ENCODE measurements at places on chromosomes 4 and X.
A peak's percentile ranks its signal among the peaks of the same experiment; 100 is the strongest.

DNA sequence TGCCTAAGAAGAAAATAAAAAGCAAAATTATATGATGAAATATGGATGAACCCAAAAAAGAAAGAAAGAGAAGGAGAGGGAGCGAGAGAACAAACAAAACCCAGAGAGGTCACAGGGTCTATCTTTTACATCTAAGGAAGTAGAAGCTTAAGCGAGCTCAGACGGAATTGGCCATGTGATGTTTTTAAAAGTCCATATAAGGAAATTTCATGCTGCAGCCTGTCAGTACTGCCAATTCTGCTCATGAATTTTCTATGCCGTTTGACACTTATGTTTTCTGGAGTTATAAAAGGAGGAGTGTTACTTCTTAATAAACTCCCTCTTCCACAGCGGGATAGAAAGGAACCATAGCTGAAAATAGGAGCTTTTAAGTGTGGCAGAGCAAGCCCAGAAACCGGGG lies 32.9 kb upstream of the DCX start:
- no peak for DNase-seq

GRCh38 chr4:17323554-17324385 lies 188.1 kb downstream of the QDPR start:
- DNase-seq: no peak

DNA sequence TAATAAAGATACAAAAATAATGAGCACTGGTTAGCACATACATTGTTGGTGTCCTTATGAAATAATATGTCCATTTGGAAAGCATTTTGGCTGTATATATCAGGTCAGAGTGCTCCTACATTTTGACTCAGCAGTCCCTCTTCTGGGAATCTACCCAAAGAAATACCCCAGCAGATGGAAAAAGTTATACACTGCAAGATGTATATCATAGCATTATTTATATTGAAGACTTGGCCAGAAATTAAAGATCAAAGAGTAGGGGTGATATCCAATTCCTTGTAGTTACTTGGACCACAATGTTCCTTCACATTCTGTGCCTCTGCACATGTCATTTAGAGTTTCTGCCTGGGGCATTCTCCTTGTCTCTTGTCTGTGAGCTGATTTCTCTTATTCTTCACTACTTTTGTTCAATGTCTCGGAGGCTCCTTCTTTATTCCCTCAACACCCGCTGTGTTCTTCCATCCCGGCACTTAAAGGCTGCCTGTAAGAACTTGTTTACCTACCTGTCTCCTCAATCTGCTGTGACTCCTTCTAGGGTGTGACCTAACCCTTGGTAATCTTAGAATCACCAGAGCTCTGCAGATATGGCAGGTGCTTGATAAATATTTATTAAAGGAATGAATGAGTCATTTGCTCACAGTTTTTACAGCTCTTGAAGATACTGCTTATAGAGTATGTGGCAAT lies 3.1 kb upstream of the TSPAN5 start:
- DNase-seq: no peak

- DNase-seq: no peak
These were observed 11.2 kb upstream of the ALB start for GRCh38 chr4:73392936-73393335.

DNA sequence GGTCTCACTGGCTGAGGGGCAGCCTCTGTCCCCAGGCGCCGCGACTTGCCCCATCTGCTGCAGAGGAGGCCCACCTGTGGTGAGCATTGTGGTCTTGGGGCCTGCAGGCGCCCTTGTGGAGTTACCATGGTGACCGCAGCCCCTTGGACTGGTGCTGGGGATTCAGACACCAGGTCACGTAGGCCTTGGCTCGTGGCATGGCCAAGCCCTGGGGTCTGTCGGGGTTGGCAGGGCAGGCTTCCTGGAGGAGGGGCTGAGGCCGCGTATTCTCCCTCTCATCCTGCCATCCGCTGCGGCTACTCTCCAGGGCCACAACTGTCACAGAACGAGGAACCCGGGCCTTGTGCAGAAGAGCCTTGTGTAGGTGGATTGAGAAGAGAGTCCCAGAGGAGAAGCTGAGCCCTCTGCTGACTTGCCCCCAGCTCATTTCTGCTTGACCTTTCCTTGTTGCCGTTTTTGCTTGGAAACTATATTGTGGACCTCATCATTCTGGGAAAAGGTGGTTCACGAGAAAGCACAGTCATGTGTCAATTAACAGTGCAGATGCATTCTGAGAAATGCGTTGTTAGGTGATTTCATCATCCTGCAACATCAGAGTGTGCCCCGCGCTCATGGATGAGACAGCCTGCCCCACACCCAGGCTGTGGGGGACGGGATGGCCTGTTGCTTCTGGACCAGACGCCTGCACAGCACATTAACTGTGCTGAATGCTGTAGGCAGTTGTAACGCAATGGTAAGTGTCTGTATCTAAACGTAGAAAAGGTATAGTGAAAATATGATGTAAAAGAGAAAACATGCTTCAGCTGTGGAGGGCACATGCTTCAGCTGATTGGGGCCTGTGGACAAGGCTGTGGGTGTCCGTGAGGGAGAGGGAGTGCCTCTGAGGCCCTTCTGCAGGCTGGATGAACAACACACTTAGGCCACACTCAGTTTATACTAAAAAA lies 38.5 kb downstream of the TRMT44 start:
- DNase-seq: no peak

DNA sequence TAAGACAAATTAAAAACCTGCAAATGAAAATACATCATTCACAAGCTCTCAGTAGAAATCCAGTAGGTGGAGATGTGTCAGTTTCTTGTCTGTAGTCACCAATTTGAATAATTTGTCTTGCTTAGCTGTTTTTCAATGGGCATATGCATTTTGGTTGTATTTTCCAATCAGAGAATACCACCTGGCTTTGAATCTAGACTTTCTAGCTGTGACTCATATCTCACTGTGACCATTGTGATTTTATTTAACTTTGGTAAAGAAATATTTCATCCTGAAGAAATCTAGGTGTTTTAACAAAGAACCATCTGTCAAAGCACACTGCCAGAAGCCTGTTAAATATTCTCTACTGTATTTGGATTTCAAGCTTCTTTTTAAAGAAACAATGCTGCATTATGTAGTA lies 1650.6 kb upstream of the IGFBP7 start:
- DNase-seq: no peak

- DNase-seq: no peak
These were observed 30.1 kb downstream of the ADGRA3 start for GRCh38 chr4:22485737-22486136.

- no peak for DNase-seq
These were observed 273.7 kb downstream of the PTTG2 start for GRCh38 chr4:38233727-38234480.

- peak; percentile 49 for DNase-seq
These were observed at the start of gene SMIM20 for GRCh38 chr4:25913851-25914669. SMIM20 (plus strand) TSS chr4:25914220; CDS start chr4:25914314, 94 bp downstream.

- DNase-seq: no peak
These were observed 11.3 kb downstream of the FGFRL1 start for GRCh38 chr4:1022739-1023066.

GRCh38 chr4:2837904-2838496 lies 5.6 kb upstream of the ADD1 start:
- no peak for DNase-seq

- peak; percentile 39 for DNase-seq
These were observed 81.9 kb upstream of the HPGD start for GRCh38 chr4:174604198-174604597.

- no peak for DNase-seq
These were observed 19.6 kb downstream of the VBP1 start for GRCh38 chrX:155235891-155236290.

- no peak for DNase-seq
These were observed 666.2 kb downstream of the DMD start for GRCh38 chrX:32545101-32545500.

DNA sequence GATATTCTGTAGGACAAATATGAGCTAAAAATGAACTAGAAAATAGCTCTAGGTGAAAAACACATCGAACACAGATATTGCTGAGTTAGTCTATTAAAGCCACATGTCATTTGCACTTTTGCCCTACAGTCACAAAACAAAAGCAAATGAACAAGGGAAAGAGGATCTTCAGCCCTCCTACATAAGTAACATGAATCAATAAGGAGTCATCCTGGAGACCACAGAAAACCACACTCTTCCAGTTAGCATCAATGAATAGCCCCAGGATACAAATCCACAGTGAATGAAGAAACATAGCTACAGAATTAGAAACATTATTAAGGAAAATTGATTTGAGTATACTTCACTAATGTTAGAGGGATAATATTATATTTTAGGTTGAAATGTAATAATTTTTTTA lies 311.4 kb downstream of the MAPK10 start:
- no peak for DNase-seq

DNA sequence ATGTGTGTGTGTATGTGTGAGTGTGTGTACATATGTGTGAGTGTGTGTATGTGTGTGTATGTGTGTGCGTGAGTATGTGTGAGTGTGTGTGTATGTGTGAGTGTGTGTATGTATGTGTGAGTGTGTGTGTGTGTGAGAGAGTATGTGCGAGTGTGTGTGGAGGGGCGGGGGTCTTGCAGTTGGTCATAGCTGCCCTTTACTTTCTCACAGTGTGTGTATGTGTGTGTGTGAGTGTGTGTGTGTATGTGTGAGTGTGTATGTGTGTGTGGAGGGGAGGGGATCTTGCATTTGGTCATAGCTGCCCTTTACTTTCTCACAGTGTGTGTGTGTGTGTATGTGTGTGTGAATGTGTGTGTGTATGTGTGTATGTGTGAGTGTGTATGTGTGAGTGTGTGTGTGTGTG lies 74.8 kb upstream of the ENPP6 start:
- no peak for DNase-seq

- DNase-seq: no peak
These were observed 41.8 kb upstream of the CEP135 start for GRCh38 chr4:55906989-55907388.

GRCh38 chr4:58507079-58507478 lies 1396.9 kb upstream of the IGFBP7 start:
- no peak for DNase-seq

DNA sequence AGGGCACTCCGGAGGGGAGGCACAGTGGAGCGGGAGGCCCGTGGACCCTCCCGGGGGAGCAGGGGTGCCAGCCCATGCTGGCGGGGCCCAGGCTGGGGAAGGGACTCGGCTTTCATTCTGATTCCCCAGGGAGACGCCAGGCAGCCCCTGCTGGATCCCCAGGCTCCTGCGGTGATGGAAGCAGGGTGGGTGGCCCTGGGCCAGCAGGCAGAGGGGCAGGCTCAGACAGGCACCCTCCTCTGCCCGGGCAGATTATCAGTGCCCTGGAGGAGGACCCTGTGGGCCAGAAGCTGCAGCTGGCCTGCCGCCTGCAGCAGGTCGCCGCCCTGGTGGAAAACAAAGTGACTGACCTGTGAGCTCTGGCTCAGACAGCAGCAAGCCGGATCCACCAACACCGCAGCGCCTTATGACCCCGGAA lies 2.1 kb upstream of the SRPK3 start:
- no peak for DNase-seq

GRCh38 chr4:174828845-174829701 lies at the start of gene GLRA3:
GLRA3 (minus strand) TSS chr4:174829247; CDS start chr4:174828811, 436 bp downstream.
- DNase-seq: peak; percentile 76
